Transverse colon (tissue), 4 donors: ENCODE measurements at places on chromosomes 3 and 15.
A peak's percentile ranks its signal among the peaks of the same experiment; 100 is the strongest.

DNA sequence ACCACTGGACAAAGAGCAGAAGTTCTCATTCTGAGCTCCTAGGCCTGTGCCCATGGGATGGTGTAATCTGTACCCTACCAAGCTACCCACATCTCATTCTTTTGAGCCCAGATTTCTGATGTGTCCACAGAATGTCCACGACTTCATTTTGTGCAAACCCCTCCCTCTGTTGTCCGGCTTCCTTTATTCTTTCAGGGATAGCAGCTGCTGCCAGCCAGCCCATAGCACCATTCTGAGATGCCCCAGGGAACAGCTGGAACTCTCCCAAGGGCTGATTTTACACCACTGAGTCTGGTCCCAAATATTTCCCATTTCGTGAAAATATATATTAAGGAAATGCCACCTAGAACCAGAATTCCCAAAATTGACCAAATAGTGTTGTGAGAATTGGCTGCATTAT is 236.6 kb downstream of the SATB1 start:
- DNase-seq: no peak

- DNase-seq: peak; percentile 62
Observed at GRCh38 chr15:38254051-38254883, 1.6 kb downstream of the SPRED1 start.

- no peak for DNase-seq
Observed at GRCh38 chr3:139491966-139492365, 15.7 kb upstream of the RBP2 start.

DNA sequence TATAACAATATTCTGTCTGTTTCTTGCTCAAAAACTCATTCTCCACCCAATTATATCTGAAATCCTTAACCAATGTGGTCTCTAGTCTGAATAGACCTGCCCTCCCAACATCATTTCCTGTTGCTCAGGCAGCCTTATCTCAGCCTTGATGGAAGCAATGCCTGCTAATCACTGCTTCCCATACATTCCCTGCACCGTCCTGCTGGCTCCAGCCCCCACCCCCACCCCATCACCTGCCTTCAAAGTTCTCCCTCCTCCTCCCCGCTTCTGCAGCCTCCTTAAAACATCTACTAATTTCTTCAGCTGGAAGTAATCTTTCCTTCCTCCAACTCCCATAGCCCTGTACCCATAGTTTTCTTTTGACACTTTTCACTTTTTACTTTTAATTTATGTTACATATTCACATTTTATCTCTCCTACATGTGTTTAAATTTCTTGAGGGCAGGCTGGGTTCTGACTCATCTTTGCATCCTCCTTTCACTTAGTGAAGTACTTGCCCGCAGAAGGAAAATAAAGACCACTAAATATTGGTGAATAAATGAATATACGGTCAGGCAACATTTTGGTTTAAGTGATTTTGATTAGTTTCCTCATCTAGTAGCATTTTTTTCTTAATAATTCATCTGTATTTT is 98.2 kb downstream of the MEIS2 start:
- DNase-seq: no peak

- no peak for DNase-seq
Observed at GRCh38 chr3:132160198-132160597, 125.4 kb upstream of the CPNE4 start.

GRCh38 chr3:182738583-182739411 is 54.5 kb upstream of the ATP11B start:
- peak; percentile 71 for DNase-seq

GRCh38 chr3:102674284-102674683 is 239.5 kb downstream of the ZPLD1 start:
- DNase-seq: no peak

DNA sequence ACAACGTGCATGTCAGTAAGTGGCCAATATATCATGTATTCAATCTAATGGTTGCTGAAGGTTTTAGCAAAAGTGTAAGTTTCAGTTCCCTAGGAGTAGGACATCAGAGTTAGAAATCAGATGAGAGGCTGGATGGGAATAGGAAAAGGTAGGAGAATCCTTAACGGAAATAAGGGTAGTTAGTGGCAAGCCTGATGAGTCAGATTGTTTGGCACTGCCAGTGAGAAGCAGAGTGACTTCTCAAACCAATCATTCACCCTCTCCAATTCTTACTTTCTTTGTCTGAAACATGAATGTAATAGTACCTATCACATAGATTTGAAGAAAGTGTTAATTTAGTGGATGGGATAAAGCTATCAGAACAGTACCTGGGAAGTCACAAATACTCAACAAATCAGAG is 894.0 kb downstream of the NTRK3 start:
- DNase-seq: no peak

- peak; percentile 51 for DNase-seq
Observed at GRCh38 chr3:49724586-49724985, 835 bp upstream of the GMPPB start.

GRCh38 chr3:196650740-196651311 is 11.3 kb downstream of the NRROS start:
- DNase-seq: no peak

DNA sequence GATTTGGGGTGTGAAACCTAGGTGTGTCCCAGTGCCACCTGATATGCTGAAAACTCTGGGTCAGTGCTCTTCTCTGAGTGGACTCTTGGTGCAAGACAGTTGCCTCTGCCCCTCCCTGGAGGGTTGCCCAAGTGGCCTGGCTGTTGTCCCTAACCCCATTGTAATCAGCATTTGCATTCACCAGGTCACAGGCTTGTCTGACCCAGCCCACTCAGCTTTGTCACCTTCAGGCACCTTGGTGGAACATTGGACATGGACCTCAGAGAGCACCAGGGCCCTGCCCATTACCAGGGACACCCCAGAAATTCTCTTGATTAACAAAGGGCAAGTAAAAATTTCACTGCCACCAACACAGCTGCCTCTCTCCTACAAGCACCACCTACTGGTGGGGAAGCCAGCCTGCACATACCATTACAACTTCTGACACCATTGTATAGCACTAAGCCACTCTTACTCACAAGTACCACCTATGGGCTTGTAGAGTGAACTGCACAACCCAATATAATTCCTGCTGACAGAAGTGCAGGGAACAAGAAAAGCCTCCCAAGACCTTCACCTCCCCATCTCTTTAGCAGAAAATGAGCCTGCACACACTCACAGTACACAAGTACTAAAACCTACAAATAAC is 324.6 kb downstream of the EPHA6 start:
- no peak for DNase-seq

DNA sequence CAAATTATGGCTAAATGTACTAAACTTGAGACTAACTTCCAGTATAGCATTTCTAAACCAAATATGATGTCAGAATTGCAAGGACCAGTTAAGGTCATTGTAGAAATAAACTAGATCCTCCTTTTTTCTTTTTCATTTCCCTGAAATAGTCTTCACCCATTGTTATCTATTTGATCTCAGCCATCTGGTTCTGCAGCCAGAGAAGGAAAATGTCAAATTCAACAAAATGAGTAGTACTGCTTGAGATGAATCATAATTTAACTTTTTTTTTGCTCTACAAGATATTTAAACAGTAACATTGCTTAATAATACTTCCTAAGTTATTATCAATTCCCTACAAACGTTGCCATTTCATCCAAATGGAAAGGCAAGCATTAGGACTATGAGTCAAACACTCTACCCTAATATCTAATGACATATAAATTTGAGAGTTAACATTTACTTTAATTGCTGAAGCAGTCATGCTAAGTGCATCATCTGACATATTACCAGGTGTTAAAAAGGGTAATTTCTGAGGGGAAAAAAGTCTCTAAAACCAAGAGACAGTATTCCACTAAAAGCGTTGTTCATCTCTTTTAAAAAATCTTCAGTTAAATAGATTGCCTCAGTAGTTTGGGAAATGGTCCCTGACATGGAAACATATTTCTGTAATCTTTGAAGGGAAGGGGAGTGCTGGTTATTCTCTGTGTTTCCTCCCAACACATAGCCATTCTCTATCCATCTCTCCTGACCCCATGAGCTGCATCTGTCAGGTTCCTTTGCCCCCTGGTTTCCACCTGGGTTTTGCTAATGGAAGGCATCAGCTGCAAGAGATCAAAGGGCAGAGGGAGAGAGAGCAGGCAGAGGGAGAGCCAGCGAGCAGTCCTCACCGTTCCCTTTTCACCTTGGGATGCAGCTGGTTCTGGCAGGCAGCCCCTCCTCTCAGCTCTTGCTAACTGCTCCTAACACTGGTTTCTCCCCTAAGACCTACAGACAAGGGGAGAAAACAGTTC is 138.5 kb downstream of the ARPP21 start:
- DNase-seq: no peak

GRCh38 chr15:90379263-90379662 is 8.8 kb upstream of the IQGAP1 start:
- DNase-seq: no peak

- DNase-seq: no peak
Observed at GRCh38 chr3:123158330-123158729, 43.4 kb upstream of the SEC22A start.

- no peak for DNase-seq
Observed at GRCh38 chr3:58613236-58614132, 36.3 kb upstream of the FAM107A start.

- DNase-seq: no peak
Observed at GRCh38 chr3:152291649-152292066, 22.9 kb downstream of the MBNL1 start.

DNA sequence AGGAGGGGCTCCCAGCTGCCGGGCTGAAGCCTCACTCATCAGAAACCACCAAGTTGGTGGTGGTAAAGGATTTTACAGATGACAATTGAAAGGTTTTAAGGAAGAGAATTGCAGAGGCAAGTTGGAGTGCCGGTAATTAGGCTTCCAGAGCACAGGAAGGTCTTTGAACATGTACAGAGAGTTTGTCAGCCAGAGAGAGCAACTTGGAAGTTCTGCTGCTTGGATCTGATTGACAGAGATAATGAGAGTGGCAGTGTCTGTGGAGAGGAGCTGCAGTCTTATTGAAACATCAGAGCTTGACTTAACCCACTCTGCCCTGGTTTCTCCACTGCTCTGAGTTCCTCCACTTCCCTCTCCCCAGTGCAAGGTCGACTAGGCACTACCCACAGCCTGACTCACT is 448.6 kb downstream of the EPHB1 start:
- no peak for DNase-seq

DNA sequence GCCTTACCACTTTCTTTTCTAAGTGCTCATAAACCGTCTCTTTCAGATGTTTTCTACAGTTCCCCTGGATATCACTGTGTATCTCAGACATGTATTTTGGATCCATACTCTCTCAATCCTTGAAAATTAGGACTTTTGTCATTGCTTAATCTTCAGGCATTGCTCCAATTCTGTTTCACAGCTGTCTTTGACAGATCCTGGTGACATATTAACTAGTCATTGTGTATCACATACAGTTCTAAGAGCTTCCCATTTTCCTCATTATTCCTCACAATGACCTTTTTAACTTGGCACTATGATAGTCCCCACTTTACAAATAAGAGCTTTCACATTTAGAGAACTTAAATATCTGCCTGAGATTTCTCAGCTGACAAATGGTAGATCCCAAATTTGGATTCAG is 151.7 kb downstream of the CLSTN2 start:
- no peak for DNase-seq
